ENCODE measurements at places on chromosomes 11 and 22.

DNA sequence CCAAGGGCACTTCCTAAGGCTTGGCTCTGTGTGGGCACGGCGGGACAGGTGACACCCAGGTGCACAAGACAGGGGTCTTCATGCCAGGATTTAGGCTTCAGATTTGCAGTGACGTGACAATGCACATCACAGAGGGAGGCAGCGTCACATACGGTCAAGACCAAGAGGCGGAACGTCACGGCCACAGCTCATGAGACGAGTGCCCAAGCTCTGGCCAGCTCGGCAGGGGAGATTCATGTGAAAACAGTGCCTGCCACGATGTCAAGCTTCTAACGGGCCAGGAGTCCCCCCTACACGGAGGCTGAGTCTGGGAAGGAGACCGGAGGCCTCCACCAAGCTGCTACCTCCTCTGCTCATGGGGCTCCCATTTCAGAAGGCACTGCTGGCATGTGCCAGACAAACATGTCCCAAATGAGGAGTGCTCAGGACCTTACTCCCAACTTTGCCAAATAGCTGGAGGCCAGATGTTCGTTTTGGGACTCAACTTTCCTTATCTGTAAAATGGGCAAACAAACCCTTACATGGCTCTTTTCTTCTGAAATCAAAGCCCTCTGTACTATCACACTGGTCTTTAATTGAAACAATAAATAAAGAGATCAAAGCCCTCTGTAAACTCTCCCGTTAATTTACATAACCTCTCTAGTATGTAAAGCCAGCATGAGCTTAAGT is 16.6 kb downstream of the VPS37C start:
- no peak for DNase-seq

- no peak for DNase-seq
Measured at GRCh38 chr11:115304774-115305472, 199.3 kb downstream of the CADM1 start.

DNA sequence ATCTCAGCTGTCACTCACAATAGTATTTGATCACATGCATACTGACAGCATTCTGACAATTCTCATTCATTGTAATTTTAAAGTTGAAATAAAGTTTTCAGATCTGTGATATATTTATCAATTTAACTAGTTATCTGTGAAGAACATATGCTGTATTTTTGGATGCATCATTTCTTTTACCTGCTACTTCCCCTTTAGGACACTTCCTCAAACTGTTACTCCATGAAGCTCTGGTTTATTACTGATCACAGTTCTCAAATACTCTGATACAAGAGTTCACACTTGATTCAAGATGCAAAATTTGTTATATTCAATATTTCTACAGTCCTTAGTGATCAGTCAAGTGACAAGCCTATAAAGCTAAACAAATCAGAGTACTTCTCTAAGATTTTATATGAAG is 1655.2 kb downstream of the LRRC4C start:
- DNase-seq, result no peak

GRCh38 chr22:26194877-26195276 is 25.6 kb downstream of the SEZ6L start:
- DNase-seq, result no peak

- DNase-seq, result no peak
Measured at GRCh38 chr11:118071416-118072030, 5.4 kb upstream of the TMPRSS4 start.

- no peak for DNase-seq
Measured at GRCh38 chr22:46929046-46929709, 166.7 kb downstream of the TBC1D22A start.

GRCh38 chr22:43172191-43172590 is 14.7 kb downstream of the TTLL12 start:
- no peak for DNase-seq

DNA sequence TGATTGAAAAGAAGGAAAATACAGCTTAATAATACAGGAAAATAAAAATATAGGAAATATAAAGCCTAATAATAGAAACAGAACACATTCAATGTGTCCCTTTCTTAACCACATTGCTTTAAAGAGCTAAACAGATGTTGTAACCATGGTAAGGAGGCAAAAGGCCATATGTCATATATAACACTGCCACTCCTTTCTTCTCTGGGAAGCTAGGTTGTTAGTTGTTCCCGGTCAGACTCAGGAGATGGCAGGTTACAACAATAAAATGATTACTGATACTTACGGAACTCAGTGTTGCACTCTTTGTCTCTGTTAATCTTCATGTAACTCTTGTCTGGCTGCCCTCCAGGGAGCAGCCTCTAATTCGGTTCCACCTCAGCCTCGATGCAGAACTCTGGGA is 134.7 kb upstream of the PGR start:
- DNase-seq, result no peak

DNA sequence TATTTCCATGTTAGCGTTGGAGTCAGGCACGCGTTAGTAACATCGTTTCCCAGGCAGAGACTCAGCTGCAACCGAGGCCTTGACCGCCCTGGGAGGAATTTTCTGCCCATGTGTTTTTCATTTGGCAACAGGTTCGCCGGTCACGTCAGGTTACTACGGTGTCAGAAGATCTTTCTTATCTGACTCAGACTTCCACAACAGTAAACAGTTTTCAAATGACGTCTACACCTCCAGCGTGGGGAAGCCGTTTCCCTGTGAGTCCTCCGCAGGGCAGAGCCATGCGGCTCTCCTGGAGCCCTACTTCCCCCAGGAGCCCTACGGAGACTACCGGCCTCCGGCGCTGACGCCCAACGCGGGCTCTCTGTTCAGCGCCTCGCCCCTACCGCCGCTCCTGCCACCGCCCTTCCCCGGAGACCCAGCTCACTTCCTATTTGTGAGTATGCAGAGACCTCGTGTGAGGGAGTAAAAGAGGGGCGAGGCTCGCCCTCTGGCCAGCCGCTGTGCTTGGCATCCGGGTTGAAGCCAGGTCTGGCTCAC is 14.3 kb upstream of the POU2AF3 start:
- DNase-seq, result no peak

GRCh38 chr11:65424205-65425104 is 1.9 kb downstream of the NEAT1 start:
- DNase-seq, result no peak

DNA sequence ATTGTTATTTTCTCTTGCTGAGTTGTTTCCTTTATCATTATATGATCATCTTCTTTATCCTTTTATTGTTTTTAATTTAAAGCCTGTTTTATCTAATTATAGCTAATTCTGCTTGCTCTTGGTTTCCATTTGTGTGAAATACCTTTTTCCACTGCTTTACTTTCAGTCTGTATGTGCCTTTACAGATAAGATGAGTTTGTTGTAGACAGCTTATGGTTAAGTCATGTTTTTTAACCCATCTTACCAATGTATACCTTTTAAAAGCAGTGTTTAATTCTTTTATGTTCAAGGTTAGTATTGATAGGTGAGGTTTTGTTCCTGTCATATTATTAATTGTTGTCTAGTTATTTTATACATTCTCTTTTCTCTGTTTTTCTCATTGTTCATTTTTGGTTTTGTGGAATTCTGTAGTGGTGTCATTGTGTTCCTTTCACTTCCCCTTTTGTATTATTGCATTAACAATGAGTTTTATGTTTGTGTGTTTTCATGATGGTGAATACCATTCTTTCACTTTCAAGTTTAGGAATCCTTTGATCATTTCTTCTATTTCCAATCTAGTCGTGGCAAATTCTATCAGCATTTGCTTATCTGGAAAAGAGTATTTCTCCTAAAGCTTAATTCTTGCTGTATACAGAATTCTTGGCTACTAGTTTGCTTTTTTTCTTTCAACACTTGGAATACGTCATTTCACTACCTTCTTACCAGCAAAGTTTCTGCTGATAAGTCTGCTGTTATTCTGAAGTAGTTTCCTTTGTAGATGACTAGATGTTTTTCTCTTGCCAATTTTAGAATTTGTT is 21.8 kb downstream of the OR5AN1 start:
- no peak for DNase-seq

DNA sequence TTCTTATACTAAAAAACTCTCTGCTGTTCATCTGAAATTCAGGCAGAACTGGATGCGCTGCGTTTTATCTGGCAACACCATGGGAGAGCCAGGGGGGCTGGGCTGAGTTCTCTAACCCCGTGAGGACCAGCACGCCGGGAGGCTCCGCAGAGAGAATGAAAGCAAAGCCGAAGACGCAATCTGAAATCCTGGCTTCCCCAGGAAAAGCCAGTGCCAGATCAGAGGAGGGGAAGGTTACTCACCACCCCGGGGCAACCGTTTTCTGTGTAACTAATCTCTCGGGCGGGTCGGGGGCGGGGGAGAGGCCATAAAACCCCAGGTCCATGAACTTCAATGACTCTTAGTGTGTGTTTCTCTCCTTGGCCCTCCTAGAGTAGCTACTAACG is 99.4 kb downstream of the SHANK2 start:
- DNase-seq, result no peak

GRCh38 chr11:8948886-8949285 is 6.1 kb upstream of the ASCL3 start:
- DNase-seq, result no peak

- no peak for DNase-seq
Measured at GRCh38 chr11:66218036-66218435, 50.4 kb upstream of the RAB1B start.

DNA sequence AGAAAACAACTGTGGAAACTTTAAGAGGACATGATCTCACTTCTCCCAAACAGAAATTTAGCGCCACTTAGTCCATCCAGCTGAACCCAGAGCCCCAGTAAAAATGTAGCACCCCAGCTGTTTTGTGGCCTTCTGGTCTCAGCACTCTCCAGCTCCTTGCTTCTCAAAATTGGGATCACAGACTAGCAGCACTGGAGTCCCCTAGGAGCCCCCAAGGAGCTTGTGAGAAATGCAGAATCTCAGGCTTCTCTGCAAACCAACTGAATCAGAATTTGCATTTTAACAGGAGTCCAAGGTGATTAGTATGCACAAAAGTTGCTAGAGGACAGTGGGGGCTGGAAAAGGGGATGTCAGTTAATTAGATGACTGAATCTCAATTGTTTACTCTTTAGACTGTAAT is 89.8 kb upstream of the FIBIN start:
- no peak for DNase-seq

DNA sequence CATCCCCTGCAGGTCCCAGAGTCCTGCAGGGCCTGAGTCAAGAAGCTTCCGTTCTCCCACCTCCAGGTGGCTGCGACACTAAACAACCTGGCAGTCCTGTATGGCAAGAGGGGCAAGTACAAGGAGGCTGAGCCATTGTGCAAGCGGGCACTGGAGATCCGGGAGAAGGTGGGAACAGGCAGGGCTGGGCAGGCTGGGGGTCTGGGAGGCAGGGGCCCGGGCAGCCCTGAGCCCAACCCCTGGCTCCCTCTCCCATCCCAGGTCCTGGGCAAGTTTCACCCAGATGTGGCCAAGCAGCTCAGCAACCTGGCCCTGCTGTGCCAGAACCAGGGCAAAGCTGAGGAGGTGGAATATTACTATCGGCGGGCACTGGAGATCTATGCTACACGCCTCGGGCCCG is 4.7 kb upstream of the RAB1B start:
- DNase-seq, result no peak

GRCh38 chr11:16410479-16410878 is 54.1 kb upstream of the SOX6 start:
- no peak for DNase-seq

GRCh38 chr22:29799217-29799680 is 32.1 kb downstream of the UQCR10 start:
- DNase-seq, result no peak

- no peak for DNase-seq
Measured at GRCh38 chr22:27309697-27310096, 491.9 kb downstream of the MN1 start.

GRCh38 chr22:32820131-32821119 is 18.9 kb downstream of the TIMP3 start:
- no peak for DNase-seq

GRCh38 chr22:29701155-29701999 is 18.4 kb upstream of the CABP7 start:
- DNase-seq, result no peak

DNA sequence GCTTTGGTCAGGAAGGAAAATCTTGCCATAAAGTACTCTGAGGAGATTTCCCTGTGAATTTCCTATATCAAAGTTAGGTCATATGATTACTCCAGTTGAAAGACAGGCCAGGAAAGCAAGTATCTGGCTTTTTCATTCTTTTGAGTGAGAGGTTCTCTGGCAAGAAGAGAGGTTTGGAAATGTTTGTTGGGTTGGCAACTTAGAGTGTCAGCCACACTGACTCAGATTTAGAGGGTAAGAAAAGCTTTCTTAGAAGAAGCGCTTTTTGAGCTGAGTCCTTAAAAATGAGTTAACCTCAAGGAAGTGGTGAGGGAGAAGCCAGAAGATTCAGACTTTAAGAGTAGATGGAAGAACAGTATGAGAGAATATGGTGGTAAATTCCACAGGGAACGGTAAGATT is 86.1 kb upstream of the BDNF start:
- no peak for DNase-seq

- no peak for DNase-seq
Measured at GRCh38 chr11:5679811-5680210, 5.1 kb downstream of the TRIM5 start.

- no peak for DNase-seq
Measured at GRCh38 chr11:112265659-112266409, 5.2 kb upstream of the PLET1 start.

- DNase-seq, result no peak
Measured at GRCh38 chr22:35442471-35442870, 42.5 kb downstream of the MCM5 start.

DNA sequence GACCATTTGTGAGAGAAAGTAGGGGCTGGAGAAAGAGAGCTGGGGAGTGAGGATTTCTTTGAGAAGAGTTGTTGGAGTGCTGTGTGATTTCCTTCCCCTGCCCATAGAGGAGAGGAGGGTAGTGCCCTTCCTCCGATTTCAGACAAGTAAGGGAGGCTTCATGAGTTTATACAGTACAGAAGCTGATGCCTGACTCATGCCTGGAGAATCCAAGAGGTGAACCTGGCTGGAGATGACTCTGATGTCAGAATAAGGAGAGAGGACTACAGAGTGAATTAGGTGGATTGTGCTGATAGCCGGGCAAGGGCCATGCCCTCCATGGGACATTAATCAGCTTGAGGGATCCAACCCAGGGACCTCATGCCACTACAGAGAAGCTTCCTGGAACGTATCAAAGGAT is 91.6 kb downstream of the FAR1 start:
- no peak for DNase-seq

DNA sequence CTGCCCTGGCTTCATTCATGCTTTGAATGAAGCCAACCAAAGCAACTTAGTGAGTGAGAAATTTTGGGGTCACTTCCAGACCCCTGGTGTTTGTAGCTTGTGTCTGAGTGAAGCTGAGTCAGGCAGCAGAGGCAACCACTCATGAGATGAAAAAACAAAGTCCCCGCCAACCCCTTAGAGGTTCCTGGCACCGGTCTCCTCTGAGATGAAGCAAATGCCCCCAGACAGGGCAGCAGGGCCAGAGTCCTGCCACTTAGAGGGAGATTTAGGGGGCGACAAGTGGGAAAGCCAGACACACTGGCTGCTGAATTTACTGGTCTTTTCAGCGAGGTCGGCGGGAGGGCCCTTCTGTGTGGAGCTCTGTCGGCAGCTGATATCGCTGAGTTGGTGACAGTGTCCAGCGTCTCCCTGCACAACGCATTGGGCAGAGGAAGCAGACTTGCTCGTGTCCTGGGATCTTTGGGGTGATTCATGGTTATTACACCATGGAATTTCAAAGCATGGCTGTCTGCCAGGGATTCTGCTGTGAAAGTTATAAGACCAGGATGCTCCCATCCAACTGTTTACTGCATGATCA is 482.6 kb downstream of the MIAT start:
- no peak for DNase-seq

- DNase-seq, result no peak
Measured at GRCh38 chr11:64619811-64620380, 28.9 kb downstream of the SLC22A12 start.

GRCh38 chr11:132523929-132524328 is 1008.4 kb downstream of the OPCML start:
- no peak for DNase-seq
